ENCODE measurements at places on chromosomes 7 and 10. TPM values are rescaled to one million over a fixed set of nuclear protein-coding genes. Genes with fewer than 3 reads are reported as not detected.

IRF5 gene
- total RNA-seq, result 1.4 TPM

C10orf53 gene
- total RNA-seq, result not detected

BAIAP2L1 gene
- 0.27 TPM for total RNA-seq

UNCX gene
- total RNA-seq, result not detected

AGBL3 gene
- total RNA-seq, result 2.9 TPM

ENTPD7 gene
- total RNA-seq, result 27.9 TPM

FAM170B gene
- total RNA-seq, result not detected

CNNM1 gene
- total RNA-seq, result 0.14 TPM

AP5Z1 gene
- total RNA-seq, result 28.0 TPM

ANKRD7 gene
- total RNA-seq, result 0.65 TPM

SPAG6 gene
- not detected for total RNA-seq

ANKRD61 gene
- 0.22 TPM for total RNA-seq

SFRP4 gene
- not detected for total RNA-seq

CDHR3 gene
- 4.7 TPM for total RNA-seq

GBF1 gene
- total RNA-seq, result 54.9 TPM

GSTO2 gene
- 0.65 TPM for total RNA-seq

MMD2 gene
- not detected for total RNA-seq

CYP2C19 gene
- total RNA-seq, result not detected

PRLHR gene
- total RNA-seq, result not detected

OR6B1 gene
- total RNA-seq, result not detected

FAM185A gene
- total RNA-seq, result 7.2 TPM

ABCF2 gene
- total RNA-seq, result 86.2 TPM

GHRHR gene
- total RNA-seq, result not detected

ASB10 gene
- not detected for total RNA-seq

CDNF gene
- total RNA-seq, result 0.65 TPM

TM9SF3 gene
- total RNA-seq, result 201 TPM

MICALL2 gene
- 22.9 TPM for total RNA-seq

SFTPA1 gene
- total RNA-seq, result not detected

CUZD1 gene
- 2.1 TPM for total RNA-seq

MET gene
- total RNA-seq, result 103 TPM

AGAP6 gene
- 6.3 TPM for total RNA-seq

DPYSL4 gene
- total RNA-seq, result 12.0 TPM

All from thoracic aorta endothelial cell (primary cell).